NCI-H187 treated with DMSO at 0.1 percent for 48 hours (cell line): ENCODE measurements at places on chromosomes 12 and 14.

DNA sequence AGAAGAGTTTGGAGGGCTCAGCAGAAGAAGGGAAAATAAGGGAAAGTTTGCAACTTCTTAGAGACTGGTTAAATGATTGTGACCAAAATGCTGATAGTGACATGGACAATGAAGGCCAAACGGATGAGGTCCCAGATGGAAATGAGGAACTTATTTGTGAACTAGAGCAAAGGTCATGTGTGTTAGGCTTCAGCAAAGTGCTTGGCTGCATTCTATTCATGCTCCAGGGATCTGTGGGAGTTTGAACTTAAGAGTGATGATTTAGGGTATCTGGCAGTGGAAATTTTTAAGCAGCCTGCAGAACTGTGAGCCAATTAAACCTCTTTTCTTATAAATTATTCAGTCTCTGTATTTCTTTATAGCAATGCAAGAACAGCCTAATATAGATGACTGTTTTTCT, 88.9 kb upstream of the ARHGAP5 start:
- no peak for DNase-seq

GRCh38 chr12:25558586-25558985, 5.5 kb upstream of the LMNTD1 start:
- DNase-seq, result no peak

GRCh38 chr12:57241402-57242310, 9.3 kb downstream of the STAC3 start:
- no peak for DNase-seq

GRCh38 chr12:6620137-6620884, 13.1 kb upstream of the CHD4 start:
- no peak for DNase-seq

DNA sequence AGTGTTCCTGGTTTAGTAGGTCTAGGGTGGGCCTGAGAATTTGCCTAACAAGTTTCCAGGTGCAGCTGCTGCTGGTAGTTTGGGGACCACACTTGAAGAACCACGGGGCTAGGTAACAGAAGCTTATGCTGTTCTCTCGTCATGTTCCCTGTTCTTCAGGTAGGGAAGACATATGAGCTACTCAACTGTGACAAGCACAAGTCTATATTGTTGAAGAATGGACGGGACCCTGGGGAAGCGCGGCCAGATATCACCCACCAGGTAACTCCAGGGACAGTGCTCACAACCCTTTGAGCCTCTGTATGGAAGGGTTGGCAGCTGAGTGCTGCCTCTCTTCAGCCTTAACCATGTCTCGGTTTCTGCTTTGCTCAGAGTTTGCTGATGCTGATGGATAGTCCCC, 3.5 kb downstream of the EMG1 start:
- no peak for DNase-seq

GRCh38 chr12:51949342-51950030, 2.0 kb upstream of the ACVR1B start:
- DNase-seq, result no peak

GRCh38 chr12:104684884-104685283, 228.1 kb downstream of the CHST11 start:
- no peak for DNase-seq
